Left ventricle myocardium inferior (tissue), 1 donor: ENCODE measurements at places on chromosomes 6 and 20. TPM values are rescaled to one million over a fixed set of nuclear protein-coding genes. Genes with fewer than 3 reads are reported as not detected.

CDYL gene
- total RNA-seq = 27.7 TPM

DNA sequence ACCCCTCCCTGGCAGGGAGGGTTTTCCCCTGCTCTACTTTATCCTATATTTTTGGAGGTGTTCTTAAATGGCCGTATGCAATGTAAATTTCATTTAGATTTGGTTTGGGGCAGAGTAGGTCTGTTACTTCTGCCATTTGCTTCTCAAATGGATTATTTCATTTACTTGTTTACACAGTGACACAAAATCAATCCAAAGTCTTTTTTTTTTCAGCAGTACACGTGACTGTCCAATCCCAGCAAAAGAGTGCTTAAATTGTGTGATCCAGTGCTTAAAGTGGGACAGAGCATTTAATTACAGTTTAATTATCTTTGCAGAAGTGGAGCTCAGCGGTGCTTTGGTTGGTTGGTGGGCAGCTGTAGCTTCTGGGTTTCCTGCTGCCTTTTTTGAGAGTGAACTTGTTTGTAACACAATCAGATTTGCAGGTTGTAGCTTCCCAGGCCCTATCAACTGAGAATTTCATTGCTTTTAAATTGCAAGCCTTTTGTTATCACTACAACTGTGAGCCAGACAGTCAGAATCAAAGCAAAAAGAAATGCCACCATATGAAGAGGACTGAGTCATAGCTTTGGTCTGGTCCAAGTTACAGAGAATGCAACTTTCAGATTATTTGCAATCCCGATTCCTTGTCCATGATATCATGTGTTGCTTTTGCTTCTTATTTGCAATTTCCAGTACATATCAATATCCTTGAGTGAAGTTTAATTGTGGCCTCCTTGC is 216.9 kb downstream of the DOK5 start:
- no peak for DNase-seq

EBF4 gene
- total RNA-seq = 4.9 TPM

DNA sequence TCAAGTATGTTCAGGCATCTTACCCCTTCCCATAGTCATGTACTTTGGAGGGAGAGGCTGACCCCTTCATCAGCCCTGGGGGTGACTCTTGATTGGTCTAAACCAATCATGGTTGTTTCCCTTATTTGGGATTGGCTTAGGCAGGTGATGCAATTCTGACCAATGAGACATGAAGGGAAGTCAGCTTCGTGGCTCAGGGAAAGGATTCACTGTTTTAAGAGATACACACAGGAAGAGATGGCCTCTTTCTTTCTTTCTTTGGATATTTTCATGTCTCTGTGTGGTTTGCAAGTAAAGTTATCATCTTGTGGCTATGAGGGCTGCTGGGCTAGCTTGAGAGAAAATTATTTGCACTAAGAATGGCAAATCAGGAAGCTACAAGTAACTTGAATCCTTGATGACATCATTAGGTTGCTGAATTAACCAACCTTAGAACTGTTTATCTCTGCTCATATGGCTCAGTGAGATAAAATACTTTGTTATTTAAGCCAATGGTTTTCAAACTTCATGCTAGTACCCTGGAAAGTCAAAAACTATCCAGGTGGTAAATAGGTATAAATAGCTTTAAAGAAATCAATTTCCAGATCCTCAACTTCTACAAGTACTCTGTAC is 144.2 kb upstream of the CENPW start:
- DNase-seq = no peak

DNA sequence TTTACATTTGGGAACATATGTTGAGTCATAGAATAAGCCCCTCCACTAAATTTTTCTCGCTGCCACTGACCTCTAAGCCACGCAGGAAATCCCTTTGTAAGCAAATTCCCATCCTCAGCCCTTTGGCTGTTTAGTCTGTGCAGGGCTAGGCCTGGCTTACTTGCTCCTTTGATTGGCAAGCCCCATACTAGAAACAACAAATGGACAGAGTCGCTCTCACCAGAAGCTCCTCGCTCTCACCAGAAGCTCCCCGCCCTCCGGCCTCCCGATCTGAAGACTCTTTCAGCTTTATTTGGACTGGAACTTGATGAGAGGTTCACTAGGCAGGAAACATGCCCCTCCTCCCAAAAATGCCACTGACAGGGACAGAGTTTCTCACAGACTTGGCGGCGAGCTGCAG is 149.2 kb upstream of the EXOC2 start:
- DNase-seq = no peak

DNA sequence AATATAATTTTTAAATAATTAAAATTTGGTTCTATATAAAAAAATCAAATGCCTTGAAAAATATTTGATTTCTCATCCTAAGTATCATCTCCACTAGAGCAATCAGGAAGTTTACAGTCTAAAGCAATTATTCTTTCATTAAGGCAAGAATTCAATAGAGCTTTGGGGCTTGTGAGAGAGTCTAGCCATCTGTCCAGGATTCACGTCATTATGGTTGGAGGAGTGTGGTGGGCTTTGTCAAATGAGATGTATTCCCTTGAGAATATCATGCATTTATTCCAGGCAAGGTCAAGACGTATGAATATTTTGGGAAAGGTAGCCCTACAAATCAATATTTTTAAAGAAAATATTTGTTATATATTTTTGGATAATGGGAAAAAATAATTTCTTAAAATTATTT is 132.4 kb downstream of the ELOVL4 start:
- DNase-seq = no peak

GRCh38 chr20:44780226-44780625 is 30.1 kb downstream of the RIMS4 start:
- DNase-seq = peak; percentile 20

EPPIN gene
- not detected for total RNA-seq

DNA sequence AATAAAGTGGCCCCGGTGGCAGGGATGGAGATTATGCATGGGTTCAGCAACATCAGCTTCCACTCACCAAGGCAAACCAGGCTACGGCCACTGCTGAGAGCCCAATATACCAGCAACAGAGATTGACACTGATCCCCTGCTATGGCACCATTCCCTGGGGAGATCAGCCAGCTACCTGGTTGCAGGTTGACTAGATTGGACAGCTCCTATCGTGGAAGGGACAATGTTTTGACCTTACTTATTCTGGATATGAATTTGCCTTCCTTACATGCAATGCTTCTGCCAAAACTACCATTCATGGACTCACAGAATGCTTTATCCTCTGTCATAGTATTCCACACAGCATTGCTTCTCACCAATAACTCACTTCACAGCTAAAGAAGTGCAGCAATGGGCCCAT is 174.8 kb upstream of the TNFAIP3 start:
- no peak for DNase-seq

XKR7 gene
- total RNA-seq = not detected

ZCCHC3 gene
- total RNA-seq = 11.8 TPM

DNA sequence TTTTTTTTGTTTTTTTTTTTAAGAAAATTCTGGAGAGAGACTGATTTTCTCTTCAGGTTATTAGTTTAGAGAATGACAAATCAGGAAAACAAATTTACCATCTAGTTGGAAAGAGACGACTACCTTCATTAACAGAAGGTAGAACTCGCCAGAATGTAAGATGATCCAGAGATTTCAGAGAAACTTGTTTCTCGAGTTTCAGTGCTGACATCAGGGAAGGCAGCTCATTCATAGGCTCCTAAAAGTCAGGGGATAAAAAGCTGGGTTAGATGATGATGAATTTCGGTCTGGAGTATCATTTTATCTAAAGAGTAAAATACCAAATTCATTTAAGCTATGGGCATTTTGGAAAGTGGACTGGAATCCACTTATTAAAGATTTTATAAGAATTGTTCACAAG is 27.9 kb downstream of the ZNF334 start:
- DNase-seq = no peak

GRCh38 chr20:33130568-33131061 is 37.3 kb upstream of the BPIFA2 start:
- no peak for DNase-seq

DNA sequence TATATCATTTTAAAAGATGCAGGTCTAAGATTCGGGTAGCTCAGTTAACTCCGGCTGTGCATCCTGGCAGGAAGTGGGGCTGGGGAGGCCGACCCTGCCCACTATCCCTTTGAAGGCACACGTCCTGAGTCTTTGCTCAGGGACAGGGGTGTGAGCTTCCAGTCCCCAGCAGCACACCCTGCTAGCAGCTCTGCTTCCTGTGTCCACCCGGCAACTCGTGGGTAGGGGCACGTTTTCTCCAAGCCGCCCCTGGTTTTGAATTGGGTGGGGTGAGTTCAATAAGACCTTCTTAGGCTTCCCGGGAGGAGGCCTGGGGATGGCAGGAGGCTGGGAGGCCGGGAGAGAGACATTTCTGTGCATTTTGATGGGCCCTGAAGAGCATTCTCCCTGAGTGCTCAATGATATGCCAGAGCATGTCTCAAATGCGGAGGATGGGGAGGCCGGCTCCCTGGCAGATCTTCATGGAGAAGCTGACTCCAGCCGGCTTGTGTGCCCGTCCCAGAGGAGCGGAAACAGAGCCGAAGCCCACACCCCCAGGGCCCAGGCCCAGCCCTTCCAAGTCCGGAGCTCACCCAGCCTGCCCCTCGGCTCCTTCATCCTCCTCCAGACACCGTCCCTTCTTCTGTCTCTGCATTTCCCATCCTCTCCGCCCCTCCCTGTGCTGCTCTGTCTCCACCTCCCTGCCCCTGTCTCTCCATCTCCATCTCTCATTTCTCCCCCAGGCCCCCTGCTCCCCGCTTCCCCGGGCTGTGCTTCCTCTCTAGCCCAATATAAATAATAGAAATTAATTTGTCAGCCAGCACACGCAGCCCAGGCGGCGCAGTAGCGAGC is 36.3 kb upstream of the ZFAND3 start:
- DNase-seq = peak; percentile 22

EYS gene
- total RNA-seq = 0.08 TPM

DNA sequence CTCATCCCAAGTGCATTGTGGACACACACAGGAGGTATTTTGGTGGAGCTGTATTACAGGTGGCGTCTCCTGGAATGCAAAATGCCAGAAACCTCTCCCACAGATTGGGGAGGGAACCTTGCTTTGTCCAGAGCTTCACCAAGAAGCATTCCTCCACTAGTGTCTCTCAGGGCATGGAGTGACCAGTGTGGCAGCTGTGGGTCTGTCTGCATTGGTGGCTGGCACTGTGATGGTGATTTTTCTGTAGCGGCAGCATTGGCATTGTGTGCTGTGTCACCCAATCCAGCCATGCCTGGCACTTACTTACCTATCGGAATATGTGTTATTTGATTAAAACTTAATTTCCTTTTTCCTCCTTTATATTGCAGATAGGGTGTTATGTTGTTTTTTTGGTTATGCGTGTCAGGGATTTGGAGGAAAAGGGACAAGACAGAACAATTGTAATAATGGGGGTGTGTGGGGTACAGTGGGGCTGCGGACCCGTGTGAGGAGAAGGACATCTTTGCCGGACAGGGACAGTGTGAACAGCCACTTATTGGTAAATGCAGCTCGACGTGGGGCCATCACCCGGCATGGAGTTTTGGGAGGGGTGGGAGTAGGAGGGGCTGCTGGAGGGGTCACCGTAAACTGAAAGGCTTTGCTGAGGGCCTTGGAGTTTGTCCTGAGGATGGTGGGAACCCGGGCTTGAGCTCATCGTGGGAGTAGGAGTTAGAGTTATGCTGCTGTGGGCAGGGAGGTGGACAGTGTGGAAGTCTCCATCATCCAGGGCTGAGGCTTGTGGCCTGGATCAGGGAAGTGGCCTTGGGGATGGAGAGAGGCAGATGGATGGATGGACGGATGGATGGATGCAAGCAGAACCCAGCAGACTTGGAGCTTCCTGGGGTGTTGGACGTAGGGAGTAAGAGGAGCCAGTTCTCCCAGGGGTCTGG is 105.0 kb downstream of the SYCP2 start:
- no peak for DNase-seq

GRCh38 chr6:160198606-160199211 is 59.9 kb downstream of the SLC22A2 start:
- DNase-seq = no peak

SYNDIG1 gene
- 21.4 TPM for total RNA-seq

GRCh38 chr6:22550971-22551670 is 18.2 kb upstream of the HDGFL1 start:
- DNase-seq = no peak

DNA sequence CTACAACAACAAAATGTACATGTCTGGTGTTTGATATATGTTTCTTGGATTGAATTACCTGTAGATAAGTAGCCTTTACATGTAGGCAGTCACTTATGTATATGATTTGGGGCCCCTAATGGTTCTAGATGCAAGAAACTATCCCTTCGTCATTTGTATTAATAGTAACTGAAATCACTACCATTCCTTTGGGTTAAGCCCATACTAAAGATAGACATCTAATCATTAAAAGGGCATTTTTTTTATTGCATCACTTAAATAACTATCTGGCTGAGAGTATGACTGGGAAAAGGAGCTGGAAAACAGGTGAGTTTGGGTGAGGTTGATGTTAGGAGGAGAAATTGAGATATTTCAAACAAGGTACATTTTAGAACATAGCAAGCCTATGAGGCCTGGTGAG is 213.5 kb upstream of the PLN start:
- DNase-seq = no peak

GFOD1 gene
- total RNA-seq = 51.6 TPM

DNA sequence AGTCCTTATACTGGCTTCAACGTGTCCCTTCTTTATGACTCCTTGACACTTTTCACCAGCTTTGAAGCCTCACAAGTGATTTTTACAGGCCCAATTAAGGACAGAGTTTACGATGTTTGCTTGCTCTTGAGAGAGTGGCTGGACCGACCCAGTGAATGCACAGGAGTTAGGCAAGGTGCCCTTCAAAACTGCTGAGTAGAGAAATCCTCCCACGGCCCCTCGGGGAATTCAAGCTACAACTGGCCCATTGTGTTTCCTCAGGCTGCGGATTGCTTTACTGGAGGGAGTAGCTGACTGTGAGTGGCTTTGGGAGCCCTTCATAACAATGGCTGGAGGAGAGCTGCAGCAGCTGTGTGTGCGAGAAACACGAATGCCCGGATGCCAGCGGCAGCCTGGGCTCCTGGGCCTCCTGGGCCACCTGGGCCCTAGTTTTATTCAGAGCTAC is 50.0 kb downstream of the SGK1 start:
- no peak for DNase-seq

DNA sequence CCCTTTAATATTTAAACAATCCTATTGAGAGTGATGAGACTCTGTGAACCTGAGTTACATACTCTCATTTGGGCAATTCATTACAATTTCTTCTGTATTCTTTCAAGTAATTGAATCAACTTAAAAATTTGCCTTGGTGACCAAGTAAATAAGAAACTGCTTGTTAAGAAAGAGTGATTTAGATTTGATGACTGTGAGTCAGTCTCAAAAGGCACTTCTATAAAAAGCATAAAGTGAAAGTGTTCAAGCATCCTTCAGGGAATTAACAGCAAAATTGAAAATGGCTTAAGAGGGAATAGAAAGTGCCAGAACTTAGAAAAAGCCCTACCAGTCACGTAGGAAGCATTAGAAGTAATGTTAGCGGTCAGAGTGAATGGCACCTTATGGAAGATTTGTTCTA is 654.7 kb downstream of the EPM2A start:
- DNase-seq = no peak

GRCh38 chr6:155349129-155349528 is 34.8 kb upstream of the TFB1M start:
- DNase-seq = no peak
